ENCODE measurements at places on chromosomes 7 and 10.

- DNase-seq: no peak
Observed at GRCh38 chr10:91201213-91201996, 19.1 kb upstream of the PCGF5 start.

- DNase-seq: peak; percentile 40
Observed at GRCh38 chr7:142603870-142604448, 145.3 kb upstream of the PRSS1 start.

DNA sequence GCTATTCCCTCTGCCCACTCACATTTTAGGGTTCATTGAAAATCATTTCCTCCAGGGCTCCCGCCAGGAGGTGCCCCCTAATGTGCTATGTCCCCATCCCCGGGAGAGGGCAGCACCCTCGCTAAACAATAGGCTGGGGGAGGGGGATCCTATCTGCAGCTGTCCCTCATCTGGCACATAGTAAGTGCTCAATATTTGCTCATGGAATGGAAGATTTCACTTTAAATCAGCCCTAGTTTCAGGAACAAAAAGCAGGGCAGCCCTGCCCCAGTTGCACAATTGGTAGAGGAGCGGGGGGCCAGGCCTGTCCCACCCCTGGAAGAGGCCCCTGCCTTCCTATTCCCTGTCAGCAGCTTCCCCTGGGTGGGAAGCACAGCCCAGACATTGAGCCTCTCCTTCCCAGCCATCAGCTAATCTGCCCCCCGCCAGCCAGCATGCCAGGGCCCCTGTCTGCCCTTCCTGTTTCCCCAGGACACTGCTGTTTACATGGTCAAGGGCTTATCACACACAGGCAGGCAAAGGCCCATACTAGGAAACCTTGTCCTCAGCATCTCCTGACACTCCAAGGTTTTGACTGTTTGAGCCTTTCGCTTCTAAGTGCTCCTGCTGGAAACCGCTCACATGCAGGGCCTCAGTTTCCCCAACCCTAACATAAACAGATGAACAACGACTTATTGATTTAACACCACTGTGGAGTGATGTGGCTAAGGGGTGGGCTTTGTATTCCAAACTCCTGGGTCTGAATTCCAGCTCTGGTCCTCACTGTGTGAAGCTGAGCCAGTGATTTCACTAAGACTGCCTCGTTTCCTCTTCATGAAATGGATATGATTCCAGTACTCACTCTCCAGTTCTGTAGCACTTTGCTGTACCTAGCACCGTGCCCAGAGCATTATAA lies 130.7 kb upstream of the ZMIZ1 start:
- no peak for DNase-seq

- DNase-seq: no peak
Observed at GRCh38 chr7:91408388-91409154, 144.3 kb downstream of the FZD1 start.

DNA sequence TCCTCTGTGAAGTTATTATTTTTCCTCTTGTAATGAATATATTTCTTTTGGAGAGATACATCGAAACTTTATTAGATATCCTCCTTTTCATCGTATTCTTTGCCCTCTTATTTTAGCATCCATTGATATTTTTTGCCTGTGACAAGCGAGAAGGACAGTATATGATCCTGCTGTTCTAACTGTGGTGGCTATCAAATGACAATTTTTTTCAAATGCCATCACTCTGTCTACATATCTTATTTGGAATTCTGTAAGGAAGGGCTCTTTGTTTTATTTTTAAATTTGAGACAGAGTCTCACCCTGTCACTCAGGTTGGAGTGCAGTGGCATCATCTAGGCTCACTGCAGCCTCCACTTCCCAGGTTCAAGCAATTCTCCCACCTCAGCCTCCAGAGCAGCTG lies 128.5 kb downstream of the LYZL1 start:
- no peak for DNase-seq

GRCh38 chr10:102286216-102286615 lies 40.9 kb downstream of the GBF1 start:
- DNase-seq: no peak

GRCh38 chr10:31926160-31926559 lies 2.5 kb downstream of the ARHGAP12 start:
- DNase-seq: no peak

- DNase-seq: peak; percentile 68
Observed at GRCh38 chr7:142583446-142583845, 165.8 kb upstream of the PRSS1 start.

GRCh38 chr10:65110009-65110408 lies 1588.8 kb downstream of the REEP3 start:
- no peak for DNase-seq

DNA sequence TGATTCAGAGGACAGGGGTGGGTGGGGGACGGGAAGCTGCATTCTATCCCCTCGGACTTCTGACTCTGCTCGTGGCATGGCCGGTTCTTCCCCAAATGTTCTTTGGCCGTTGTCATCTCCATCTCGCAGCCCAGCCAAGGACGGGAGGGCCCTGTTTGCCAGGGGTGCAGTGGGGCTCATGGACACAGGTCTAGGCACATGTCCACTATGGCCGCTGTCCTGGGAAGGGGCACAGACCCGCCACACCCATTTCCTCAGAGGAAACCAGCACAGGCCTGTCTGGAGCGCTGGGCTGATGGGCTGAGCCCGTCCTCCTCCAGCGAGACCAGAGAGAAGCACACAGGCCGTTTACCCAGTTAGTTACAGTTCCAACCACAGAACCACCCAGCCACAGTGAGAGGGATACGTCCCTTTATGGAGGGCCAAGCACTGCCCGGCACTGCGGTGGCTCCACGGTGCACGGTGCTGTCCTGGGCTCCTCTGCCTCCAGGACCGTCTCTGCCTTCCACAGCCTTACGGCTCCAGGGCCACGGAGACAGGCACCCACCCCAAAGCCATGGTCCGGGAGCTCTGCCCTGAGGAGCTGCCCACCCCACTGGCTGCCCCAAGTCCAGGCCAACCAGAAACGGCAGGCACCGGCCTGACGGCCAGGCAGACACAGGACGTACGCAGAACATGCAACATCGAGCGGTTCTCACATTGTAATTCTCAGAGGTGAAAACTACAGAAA lies 20.2 kb downstream of the DPYSL4 start:
- DNase-seq: no peak

GRCh38 chr7:133633055-133633454 lies 380.2 kb downstream of the EXOC4 start:
- peak; percentile 54 for DNase-seq

GRCh38 chr10:132040046-132040445 lies 25.7 kb upstream of the JAKMIP3 start:
- DNase-seq: no peak

DNA sequence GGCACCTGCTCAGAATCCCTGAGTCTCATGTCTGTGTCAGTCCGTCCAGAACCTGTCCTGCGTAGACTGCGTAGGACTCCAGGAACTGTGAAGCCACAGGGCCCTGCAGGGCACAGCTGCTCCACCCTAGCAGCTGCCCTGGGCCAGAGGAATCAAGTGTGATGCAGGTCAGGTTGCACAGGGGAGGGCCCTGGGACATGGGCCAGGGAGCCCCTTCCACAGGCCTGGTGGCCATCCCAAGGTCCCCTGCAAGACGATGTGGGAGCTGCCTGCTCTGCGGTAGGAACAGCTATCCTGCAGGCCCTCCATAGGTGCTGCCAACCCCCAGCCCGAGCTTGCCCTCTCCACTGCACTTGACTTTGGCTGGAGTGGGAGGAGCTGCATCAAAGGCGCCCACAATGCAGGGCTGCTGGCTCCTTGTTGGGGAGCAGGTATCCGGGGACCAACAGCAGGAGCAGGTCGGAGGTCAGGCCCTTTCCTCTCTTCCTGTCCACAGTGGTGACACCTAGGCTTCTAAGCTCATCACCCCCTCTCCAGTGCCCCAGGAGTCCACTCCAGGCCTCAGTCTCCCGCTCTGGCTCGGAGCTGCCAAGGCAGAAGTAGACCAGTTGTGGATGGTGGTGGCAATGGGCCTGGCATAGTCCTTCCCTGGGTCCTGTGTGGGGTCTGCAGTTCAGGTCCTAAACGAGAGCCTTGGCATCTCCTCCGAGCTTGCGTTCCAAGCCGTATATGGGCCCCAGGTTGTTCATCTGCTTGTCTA lies 149.1 kb downstream of the MAPK8 start:
- no peak for DNase-seq

GRCh38 chr10:104589431-104589830 lies 51.7 kb upstream of the SORCS3 start:
- peak; percentile 38 for DNase-seq

DNA sequence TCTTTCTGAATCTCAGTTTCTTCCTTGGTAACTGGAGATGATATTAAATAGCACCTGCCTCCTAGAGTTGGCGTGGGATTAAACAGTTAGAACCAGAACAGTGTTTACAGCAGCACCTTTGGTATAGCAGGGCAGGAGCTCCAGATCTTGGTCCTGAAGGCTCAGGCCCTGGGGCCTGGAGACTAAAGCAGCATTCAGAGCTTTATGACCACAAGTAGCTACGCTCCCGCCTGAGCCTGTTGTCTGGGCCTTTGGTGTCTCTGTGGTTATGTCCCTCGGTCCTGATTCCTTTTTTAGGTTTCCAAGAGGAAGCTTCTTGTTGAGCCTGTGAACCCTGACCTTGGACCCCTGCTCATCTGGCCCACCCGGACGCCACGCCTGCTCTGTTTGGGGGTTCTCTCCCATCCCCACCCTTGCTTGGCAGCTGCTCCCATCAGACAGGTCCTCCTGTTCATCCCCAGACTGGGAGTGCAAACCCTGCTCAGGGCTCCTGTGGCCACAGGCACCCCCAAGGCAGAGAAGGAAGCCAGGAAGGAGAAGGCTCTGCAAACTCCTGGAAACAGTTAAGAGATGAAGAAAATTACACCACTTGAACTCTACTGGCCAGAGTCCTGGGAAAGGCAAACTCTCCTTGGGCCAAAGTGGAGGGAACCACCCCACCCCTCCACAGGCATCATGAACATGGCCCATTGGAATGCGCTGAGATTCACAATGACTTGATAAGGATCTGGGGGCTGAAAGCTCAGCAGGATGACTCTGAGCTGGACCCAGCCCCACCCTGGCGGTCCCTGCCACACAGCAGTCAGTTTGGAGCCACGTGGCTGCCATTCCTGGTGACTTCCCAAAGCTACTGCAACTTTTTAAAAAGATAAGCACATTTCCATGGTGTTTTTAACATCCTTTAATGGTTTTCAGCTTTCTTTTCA lies 50.1 kb upstream of the TMEM72 start:
- DNase-seq: peak; percentile 95

- no peak for DNase-seq
Observed at GRCh38 chr7:130369831-130370550, 10.3 kb upstream of the CPA1 start.

DNA sequence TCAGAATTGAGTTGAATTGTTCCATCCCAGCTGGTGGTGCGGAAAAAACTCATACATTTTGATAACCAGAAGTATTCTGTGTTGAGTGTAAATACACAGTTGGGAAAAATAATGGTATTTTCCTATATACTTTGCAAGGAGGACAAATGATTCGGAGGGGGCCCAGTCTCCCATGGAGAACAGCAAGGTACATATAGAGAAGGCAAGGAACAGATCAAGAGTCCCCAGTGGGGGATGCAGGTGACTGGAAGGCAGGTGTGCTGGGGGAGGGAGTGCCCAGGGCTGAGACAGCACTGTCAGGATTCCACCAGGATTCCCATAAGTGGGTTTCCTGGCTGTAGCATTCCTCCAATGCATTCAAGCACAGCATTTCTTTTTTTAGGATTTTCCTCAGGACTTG lies 10.8 kb upstream of the ADCY1 start:
- no peak for DNase-seq

DNA sequence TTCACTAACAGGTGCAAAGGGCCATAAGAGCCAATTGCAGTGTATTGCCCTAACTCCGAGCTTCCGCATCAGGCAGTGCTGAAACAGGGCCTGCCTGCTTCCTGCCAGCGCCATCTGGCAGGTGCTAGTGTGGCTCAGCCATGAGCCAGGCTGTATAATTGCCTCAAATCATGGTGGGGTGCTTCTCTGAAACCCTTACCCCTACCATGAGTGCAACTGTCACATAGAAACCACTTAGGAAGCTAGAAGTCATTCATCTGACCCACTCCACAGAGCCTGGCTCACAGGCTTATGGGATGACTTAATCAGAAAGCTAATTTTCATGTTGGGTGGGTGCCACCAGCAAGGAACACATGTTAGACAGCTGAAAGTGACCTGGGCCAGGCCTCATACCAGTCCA lies 133.3 kb upstream of the LAMB4 start:
- peak; percentile 7 for DNase-seq

Data from AG10803 (cell line).